ENCODE measurements at places on chromosomes 3 and 15.

GRCh38 chr15:94086341-94086740 lies 145.0 kb upstream of the MCTP2 start:
- no peak for DNase-seq

DNA sequence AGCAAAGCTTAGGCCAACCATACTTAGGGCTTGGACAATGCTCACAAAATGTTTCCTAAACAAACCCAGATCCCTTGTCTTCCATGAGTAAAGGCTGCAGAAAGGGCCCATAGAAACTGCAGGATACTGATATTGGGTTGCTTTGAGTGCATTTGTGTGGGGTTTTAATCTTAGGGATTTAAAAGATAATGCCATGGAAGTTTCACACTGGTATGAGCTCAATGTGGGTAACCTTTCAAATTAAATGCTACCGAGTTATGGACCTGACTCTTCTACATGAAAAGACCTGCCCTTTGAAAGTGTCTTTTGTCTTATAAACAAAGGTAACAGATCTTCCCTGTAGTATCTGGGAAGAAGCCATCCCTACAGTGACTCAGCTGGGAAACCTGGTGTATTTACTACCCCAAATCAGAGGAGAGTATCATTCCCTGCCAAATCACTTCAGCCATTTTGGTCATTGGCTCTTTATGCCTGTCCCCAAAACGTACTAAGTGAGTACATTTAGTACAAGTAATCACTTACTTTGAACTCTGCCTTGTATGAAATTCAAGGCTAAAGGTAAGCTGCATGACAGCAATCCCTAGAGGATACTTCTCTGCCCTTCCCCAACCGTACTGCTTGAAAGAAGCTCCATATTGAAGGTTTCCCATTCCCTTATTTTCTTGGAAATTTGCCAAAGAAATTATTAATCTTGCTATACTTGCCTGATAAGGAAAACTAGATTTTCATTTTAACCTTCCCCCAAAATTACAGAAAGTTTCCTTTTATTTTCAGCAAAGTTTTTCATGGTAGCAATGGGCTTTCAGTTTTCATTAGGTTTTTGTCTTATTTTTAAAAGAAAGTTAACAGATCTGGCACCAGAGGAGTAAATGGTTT lies 7.2 kb downstream of the TM4SF1 start:
- no peak for DNase-seq

DNA sequence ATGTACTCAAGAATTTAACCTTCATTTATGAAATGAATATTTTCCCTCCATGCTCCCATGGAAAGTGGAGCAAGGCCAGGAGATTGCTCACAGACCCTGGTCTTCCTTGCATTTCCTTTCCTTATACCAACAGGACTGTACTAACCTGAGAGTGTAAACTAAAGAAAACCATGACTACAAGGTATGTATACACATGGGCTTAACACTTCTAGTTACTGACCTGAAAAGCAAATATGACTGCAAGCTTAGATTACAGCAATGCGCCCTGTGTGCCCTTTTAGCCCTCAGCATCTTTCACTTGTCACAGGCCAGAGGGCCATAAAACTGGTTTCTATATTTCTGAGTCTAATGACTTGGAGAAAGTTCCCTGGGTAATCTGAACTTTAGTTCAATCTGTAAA lies 52.1 kb downstream of the NEK10 start:
- DNase-seq = no peak

- no peak for DNase-seq
These were observed 690.7 kb downstream of the TUSC7 start for GRCh38 chr3:117400303-117400702.

DNA sequence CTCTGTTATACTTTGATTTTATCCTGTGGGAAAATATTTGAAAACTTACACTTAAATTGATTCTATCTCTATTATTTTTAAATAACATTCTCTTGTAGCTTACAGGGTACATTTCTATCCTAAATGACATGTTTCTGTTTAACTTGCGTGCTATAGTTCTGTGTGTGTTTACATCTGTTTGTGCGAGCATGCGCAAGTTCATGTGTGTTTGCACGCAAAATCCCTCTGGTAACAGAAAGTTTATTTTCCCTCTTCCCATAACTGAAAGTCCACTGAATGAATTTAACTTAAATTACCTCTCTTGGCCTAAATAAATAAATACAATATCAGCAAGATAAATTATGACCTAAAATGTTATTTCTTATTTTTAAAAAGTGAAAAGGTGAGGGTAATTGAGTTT lies 117.3 kb upstream of the NEO1 start:
- DNase-seq = no peak

DNA sequence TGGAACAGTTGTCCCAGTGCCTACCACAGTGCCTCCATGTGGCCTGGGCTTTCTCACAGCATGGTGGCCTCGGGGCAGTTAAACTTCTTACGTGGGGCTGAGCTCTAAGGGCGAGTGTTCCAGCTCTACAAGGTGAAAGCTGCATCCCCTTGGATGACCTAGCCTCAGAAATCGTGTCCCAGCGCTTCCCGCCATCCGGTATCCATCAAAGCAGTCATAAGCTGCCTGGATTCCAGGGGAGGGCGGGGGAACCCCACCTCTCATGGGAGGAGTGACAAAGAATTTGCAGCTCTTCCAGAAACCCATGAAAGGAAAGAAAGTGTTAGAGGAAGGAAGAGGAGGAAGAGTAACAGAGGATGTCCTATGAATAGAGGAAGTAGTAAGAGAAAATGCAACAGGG lies 45.8 kb upstream of the CCDC174 start:
- DNase-seq = no peak

DNA sequence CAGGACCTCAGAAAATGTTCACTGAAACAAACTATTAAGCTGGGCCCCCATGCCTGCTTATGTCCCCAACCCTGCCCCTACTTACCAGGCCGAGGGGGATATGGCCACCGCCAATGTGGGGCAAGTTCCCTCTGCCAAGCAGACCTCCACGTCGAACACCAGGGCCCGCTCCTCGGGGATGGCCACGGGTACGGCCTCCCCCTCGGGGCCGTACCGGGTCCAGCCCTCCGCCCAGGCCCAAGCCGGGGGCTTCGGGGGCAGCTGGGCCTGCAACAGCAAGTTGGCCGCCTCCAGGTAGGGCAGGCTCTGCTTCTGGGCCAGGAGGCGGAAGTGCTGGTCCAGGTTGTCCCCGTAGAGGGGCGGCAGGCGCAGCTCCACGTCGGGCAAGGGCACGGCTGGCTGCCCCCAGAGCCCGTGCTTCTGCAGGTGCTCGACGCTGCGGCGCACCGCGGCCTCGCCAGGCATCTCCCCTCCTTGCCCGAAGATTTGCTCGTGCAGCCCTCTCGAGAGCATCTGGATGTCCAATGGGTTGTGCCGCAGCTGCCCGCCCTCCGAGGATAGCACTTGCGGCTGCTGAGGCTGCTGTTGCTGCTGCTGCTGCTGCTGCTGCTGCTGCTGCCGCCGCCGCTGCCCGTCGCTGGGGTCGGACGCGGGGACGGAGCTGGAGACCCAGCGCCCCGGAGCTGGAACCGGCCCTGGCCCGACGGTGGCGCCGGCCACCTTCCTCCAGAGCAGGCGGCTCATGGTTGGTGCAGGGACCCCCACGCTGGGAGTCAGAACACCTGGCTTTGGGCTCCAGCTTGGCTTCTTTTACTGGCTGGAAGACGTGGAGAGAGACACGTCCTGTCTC lies 1.4 kb downstream of the POLG start:
- no peak for DNase-seq

GRCh38 chr3:127682561-127682960 lies 9.8 kb downstream of the ABTB1 start:
- no peak for DNase-seq

DNA sequence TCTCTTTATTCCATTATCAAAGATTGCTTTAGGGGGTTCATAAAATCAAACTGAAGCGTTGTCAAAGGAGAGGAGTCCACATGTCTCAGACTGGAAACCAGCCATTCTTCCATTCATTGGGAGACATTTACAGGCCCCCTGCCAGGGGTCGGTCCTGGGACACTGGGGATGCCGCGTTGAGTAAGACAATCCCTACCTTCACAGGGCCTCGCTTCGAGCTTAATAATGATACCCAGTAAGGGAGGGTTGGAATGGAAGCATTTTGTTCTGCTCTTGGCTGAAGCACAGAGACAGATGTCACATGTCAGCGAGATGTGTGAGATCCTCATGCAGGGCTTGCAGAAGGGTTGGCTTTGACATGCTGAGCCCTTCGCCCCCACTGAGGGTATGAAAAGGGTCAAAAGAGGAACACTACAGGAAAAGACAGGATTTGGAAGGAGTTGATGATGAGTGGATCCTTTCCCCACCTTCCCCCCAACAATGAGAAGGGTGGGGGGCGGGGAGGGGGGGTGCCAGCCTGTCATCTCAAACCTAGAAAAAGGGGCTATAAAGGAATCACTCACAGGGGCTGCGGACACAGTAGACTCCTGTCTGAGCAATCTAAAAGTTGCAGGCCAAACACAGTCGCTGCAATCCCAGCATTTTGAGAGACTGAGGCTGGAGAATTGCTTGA lies 25.6 kb upstream of the ARL8B start:
- no peak for DNase-seq

DNA sequence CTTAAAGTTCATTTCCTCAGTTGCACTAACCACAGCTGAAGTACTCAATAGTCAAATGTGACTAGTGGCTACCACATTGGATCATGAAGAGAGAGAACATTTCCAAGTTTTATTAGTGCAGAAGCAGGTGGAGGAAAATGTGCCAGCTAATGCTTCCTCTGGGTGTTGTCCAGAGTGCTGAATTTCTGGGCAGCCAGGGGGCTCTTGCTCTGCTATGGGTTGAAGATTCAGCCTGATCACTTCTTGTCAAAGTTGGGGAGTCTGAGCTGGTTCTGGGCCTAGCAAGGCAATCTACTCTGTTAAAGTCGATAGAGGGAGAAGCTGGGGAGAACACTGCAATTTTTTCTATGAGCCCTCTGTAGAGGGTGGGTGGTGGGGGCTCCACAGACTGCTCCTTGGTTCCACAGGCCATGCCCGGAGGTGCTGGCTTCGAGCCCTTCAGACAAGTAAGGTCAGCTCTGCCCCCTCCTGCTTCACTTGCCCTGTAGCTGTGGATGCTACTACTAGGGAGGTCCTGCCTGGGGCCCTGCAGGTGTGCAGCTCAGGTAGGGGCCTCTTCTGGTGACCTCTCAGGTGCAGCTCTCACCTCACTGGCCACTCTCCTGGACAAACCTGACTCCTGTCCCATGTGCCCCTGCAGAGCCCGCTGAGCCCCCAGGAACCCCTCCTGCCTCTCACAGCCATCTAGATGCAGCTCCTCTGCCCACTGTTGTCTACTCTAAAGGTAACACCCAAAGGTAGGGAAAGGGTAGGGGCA lies 8.2 kb downstream of the ALG3 start:
- peak; percentile 56 for DNase-seq

GRCh38 chr3:73094951-73095350 lies 33.5 kb downstream of the EBLN2 start:
- no peak for DNase-seq

DNA sequence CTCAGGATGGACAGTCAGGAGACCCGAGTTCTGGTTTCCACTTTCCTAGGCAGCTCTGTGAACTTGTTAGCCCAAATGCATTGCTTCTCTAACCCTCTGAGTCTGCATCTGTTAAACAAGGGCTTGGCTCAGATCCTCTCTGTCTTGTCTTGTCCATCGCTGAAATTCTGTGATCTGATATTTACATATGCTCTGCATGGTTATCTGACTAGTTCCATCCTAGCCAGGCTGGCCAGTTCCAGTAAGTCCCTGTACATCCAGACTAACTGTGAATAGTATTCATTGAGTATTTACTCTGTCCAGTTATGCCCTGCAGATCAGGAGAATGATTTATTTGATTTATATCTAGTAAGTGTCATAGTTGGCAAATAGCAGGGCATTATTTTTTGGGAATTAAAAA lies 27.0 kb upstream of the SV2B start:
- DNase-seq = no peak

DNA sequence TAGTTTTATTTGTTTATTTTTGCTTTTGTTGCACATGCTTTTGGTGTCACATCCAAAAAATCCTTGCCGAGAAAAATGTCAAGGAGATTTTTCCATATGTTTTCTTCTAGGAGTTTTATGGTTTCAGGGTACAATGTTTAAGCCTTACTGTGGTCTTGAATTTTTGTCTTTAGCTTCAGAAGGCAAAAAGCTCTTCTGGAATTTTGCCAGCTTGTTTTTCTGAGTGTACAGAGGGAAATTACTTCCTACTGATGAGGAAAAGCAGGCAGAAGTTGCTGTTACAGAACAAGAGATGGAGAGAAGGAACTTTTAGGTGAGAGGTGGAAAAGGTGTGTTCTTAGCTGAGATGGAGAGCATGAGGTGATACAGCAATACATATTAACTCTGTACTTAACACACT lies 59.6 kb downstream of the UBE2E2 start:
- DNase-seq = no peak

GRCh38 chr3:189896533-189896932 lies 224.2 kb downstream of the P3H2 start:
- no peak for DNase-seq

- DNase-seq = no peak
These were observed 57.0 kb downstream of the STRIT1 start for GRCh38 chr3:155236473-155236872.

DNA sequence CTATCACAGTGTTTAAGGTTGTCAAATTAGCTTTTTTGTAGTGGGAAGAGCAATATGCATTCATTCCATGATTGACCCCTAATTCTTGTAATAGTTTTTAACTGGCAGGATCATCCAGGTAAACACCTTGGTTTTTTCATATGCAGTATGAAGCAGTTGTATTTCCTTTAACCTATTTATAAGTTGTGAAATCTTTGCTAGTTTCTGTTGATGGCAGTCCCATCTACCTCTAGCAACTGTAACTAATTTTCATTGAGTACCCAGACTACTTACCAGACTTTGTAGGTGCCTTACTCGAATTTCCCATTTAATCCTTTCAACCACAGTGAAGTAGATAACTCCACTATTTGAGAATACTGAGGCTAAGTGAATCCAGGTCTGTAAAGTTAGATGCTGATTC lies 6.1 kb downstream of the FXR1 start:
- no peak for DNase-seq

- DNase-seq = no peak
These were observed 266.6 kb upstream of the CTDSPL start for GRCh38 chr3:37594873-37595783.

- peak; percentile 61 for DNase-seq
These were observed 12.5 kb downstream of the DPH6 start for GRCh38 chr15:35533130-35534110.

DNA sequence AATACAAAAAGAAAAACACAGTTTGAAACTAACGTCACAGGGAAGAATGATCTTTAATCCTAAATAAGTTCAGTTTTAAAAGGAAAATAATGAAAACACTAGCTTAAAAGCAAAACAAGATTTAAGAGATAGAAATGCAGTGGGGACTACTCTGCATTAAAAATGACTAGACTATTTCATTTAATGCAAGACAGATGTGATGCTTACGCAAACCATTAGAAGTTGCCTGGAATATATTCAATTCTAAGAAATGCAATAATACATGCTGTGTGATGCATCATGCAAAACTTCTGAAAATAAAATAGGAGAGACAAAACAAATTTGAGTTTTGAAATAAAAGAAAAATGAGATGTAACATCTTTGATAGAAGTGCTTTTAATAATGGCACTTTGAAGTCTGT lies 97.6 kb upstream of the STRIT1 start:
- DNase-seq = peak; percentile 64

DNA sequence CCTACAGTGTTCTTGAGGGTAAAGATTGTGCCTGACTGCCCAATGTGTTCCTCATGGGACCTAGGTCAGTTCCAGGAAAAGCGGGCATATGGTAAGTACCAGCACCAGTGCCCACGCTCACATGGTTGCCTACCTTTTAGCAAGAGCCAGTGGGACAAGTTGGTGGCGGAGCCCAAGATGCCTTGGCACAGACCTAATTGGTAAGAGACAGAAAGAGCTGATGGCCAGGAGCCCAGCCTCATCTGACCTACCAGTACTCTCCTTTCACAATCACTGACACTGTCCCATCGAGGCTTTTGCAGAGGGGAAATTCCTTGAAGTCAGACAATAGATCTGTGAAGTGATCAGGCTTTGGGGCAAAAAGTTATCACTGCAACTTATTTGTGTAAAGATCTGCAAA lies 98.4 kb upstream of the BCL6 start:
- no peak for DNase-seq

Measured in AG20443 (cell line).